Fibroblast of skin of back (primary cell): ENCODE measurements at places on chromosomes 7 and 10.

- no peak for DNase-seq
Measured at GRCh38 chr7:33143996-33144718, 14.8 kb downstream of the BBS9 start.

DNA sequence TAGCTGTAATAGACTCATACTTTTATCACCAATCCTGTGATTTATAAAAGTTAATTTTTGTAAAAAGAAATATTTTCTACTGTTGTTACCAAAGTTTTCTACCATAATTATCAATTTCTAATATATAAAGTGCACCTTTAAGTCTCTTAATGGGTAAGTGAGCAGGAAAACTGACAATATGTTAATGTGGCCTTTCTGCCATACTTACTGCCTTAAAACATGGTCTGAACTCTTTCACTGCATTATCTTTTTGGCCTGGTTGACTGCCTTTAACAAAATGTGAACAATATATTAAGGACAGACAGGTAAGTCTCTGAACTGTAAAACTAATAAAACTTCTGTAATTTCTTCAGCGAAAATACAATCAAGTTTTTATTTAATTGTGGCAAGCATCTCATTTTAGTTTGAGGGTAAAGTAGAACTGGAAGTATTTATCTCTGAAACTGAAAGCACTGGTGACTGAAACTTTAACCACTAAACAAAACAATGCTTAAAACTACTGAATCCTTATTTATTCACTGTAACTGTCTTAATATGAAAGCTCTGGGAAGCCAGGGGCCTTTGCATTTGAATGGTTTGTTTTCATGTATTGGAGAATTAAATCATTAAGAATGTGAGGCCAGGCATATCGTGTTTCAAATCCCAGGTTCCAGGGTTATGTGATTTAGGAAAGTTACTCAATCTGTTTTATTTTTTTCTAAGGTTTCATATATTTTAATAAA, 948.8 kb upstream of the POT1 start:
- no peak for DNase-seq

- no peak for DNase-seq
Measured at GRCh38 chr7:131100357-131101054, 227.2 kb upstream of the MKLN1 start.

DNA sequence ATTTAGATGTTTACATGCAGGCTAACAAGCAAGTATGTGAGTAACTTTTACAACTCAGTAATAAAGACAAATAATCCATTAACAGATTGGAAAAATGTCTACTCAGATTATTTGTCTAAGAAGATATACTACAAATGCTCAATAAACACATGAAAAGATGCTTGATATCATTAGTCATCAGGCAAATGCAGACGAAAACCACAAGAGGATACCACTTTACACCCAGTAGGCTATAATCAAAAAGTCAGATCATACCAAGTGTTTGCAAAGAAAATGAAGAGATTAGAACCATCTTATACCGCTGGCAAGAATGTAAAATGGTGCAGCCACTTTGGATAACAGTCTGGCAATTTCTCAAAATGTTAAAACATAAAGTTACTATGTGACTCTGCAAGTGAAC, 84.1 kb downstream of the MALSU1 start:
- DNase-seq, result peak; percentile 72

DNA sequence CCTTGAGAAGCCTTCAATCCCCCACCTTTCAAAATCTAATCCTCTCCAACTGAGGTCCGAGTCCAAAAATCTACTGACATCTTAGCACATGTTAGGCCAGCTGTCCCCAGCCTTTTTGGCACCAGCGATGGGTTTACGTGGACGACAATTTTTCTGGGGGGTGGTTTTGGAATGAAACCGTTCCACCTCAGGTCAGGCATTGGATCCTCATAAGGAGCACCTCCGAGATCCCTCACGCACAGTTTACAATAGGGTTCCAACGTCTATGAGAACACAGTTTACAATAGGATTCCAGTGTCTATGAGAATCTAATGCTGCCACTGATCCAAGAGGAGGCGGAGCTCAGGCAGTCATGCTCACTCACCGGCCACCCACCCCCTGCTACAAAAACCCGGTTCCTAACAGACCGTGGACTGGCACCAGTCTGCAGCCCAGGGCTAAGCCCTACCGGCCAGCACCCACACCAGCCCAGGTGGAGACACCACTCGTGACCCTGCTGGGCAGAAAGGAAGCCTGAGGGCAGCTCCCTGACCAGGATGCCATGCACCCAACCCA, 107.6 kb downstream of the DIP2C start:
- DNase-seq, result no peak

GRCh38 chr10:1006573-1006972, 18.3 kb downstream of the GTPBP4 start:
- DNase-seq, result no peak

- DNase-seq, result no peak
Measured at GRCh38 chr10:102411341-102412255, 7.0 kb downstream of the PSD start.

DNA sequence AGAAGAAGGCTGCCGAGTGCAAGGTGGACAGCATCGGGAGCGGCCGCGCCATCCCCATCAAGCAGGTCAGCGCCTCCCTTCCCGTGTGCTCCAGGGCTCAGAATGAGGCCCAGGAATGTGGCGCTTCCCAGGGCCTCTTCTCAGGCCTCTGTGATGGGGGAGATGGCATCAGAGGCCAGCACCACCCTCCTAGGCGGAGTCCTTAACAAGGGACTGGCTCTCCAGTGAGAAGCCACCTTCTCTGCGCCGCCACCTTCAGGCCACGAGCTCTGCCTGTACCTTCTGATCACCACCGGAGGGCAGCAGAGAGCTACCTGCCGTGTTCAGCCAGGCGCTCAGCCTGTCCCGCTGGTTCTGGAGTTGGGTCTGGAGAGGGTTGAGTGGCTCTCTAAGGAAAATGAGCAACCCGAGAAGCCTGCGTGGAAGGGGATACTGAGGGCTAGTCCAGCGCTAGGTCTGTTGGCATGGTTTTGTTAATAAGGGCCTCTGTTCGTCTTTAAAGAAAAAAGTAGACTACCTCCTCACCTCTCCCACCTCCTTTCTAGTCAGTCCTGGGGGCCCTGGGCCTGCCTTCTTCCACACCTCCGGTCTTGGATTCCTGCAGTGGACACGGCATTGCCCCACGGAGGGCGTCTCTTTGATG, 37.7 kb downstream of the AGAP3 start:
- peak; percentile 73 for DNase-seq

- DNase-seq, result no peak
Measured at GRCh38 chr7:142645777-142646176, 103.5 kb upstream of the PRSS1 start.

DNA sequence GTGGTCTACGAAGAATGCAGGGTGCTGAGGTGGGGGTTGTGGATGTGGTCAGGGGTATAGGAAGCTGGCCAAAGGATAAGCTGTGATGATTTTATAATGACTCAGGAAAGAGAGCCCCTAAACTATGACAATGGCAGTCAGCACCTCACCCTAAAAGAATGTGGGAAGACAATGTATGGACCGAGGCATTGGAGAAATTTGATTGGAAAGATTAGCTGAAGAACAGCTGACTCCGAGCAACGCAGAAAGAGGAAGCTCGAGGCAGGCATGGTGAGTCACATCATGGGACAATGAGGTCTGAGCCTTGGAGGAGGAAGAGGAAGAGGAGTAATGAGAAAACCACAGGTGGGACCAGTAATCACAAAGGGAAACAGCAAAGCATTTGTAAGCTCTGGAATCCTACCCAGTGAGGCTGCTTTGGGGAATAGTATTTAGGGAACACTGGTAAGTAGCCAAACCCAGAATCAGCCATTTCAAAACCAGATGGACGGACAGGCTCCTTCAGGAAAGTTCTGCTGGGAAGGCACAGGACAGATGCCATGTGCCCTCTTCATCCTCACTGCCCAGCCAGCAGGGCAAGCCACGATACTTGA, 295.4 kb downstream of the PRPF18 start:
- DNase-seq, result peak; percentile 99

DNA sequence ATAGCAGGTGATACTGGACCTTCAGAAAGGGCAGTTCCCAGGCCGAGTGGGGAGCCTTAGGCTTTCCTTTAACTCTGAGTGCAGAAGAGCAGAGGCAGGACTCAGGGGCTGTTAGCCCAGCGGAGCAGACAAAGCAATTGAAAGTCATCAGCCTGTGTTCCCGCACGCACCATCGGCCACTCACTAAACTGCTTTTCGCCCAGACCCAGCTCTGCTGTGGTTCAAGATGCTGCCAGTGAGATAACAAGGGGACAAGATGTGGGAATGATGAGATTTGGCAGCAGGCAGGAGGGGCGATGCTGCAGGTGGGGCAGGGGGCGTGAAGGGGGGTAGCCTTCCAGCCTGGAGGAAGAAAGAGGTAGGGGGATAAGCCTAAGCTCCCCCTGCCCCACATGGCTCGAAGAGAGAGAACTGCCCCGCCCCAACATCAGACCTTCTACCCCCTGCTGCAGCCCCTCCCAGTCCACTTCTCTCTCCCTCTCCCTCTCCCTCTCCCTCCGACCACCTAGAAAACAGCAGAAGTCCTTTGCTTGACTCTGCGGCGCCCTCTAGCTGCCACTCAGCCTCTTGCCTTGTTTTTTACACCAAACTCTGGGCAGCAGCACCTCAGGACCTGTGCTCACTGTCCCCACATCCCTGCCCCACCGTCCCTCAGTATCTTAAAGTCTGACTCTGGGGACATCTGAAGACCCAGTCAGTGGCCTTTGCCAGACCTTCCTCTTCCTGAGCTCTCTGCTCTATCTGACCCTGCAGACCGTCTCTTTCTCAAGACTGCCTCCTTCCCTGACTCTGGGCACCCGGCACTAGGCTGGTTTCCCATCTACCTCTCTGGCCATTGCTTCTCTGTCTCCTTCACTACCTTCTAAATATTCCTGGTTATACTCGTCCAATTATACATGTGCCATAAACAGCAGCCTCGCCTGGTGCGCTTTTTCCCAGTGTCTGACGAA, 110.5 kb downstream of the C10orf105 start:
- DNase-seq, result peak; percentile 51

DNA sequence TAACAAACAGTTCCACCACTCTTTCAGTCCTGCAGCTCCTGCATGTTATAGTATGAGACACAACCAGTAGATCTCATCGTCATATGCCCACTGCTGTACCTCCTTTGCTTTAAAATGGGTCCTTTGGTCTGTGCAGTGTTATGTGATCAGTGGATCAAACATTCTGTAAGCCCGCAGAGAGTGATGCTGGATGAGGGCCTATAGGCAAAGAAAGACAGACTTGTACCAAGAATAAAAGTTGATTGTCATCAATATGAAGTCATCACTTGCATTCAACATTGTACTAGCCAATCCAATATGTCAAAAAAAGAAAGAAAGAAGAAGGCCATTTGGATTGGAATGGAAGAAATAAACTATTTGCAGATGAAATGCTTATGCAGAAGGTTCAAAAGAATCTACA, 79.8 kb upstream of the PHYHIPL start:
- DNase-seq, result no peak

GRCh38 chr10:131739206-131739605, 161.6 kb upstream of the PPP2R2D start:
- no peak for DNase-seq

DNA sequence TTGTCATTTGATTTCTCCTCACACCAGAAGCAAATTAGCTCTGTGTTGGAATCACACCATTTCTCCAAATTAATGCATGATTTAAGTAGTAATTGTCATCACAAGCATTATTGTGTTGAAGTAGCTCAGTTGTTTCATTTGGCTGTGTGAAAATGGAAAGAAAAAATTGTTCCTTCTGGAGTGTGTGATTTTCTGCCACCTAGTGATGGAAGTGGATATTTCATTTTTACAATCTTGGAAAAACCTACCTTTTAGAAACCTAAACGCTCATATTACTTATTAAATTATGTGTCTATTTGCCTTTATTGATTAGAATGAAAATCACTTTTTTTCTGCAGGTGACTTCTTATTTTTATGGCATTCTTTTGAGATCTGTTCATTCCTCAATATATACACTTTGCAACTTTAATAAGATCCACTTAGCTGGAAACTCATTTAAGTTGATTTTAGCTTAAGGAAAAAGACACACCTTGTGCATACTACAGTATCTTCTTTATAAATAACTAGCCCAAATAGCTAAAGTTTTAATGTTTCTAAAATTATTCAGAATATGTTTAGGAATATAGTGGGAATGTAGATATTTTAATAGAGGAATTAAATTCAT, 50.0 kb downstream of the SRI start:
- DNase-seq, result peak; percentile 9

DNA sequence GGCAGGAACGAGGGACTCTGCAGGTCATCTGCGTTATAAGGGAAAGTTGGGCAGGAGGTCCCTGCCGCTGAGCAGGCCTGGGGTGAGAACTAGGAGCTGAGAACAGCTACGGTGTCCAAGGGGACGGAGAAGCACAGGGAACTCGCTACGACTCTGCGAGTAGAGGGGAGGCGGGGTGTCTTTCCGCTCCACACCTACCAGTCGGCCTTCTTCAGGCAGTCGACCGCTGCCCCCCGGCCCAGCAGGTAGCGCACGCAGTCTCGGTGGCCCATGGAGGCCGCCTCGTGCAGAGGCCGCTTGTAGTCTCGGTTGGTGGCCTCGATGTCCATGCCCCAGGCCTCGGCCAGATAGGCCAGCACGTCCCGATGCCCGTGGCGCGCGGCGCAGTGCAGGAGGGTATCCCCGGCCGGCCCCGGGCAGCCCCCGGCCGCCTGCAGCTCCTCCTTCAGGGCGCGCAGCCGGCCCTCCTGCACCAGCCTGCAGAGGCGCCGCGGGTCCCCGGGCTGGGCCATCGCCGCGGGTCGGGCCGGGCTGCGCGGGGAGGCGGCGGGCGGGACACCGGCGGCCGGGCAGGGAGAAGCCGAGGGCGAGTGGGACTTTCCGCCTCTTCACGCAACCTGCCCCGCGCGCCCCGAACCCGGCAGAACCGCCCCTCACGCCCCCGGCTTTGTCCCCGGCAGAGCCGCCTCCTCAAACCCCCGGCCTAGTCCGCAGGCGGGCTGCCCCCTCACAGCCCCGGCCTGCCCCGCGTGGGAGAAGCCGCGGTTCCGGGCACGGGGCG, 660 bp downstream of the ANKRD16 start:
- DNase-seq, result peak; percentile 25

- DNase-seq, result no peak
Measured at GRCh38 chr7:24110056-24110455, 173.9 kb upstream of the NPY start.

- peak; percentile 44 for DNase-seq
Measured at GRCh38 chr7:77867537-77867865, 68.9 kb downstream of the PHTF2 start.
